ENCODE measurements at places on chromosomes 13 and 19.

GRCh38 chr13:51862957-51863356, 1.2 kb downstream of the CCDC70 start:
- no peak for DNase-seq

DNA sequence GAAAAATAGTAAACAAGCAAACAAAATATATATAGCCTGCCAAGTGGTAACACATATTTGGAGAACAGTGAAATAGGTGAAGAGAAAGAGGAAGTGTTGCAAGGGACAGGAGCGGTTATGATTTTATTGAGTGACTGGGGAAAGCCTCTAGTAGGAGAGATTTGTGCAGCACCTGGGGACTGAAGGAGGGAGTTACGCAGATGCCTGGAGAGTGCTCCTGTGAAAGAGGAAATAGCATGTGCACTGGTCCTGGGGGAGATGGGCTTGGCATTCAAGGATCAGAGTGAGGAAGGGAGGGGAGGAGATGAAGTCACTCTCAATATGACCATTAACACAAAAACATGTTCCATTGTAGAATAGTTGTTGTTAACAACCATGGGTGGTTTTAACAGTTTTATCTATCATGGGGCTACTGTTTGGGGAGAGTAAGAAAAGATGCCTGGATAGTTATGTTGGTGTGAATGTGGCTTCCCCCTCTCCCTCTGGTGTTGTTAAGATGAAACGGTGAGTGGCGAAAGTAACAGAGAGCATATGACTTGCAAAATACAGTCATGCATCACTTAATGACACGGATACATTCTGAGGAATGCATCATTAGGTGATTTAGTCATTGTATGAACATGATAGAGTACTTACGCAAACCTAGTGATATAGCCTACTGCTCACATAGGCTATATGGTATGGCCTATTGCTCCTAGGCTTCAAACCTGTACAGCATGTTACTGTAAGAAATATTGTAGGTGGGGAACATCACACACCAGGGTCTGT, 251.7 kb upstream of the ARGLU1 start:
- DNase-seq = no peak

DNA sequence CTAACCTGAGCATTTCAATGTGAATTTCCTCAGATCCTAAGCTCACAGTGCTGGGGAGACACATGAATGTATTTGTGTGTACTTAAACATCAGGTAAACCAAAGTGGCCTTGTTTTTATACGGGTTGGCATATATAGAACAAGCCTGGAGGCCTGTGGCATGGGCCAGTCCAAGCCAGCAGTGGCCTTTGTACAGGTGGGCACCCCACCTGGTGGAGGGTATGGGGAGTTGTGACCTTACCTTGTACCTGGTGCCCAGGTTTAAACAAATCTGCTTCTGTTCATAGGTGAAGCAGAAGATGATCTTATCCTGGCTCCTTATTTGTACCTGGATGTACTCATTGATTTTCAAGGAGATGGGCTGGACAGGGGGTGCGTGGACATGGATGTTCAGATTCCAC, 71.0 kb downstream of the ERICH6B start:
- no peak for DNase-seq

GRCh38 chr19:12064590-12065538, at the start of gene ZNF844:
Gene ZNF844 (plus strand): TSS chr19:12064731. CDS start chr19:12064874, 143 bp downstream.
- DNase-seq = peak; percentile 57

GRCh38 chr13:36857253-36857652, 38.2 kb downstream of the RFXAP start:
- DNase-seq = no peak

- DNase-seq = no peak
Observed at GRCh38 chr13:113116206-113116800, 6.3 kb upstream of the F10 start.

DNA sequence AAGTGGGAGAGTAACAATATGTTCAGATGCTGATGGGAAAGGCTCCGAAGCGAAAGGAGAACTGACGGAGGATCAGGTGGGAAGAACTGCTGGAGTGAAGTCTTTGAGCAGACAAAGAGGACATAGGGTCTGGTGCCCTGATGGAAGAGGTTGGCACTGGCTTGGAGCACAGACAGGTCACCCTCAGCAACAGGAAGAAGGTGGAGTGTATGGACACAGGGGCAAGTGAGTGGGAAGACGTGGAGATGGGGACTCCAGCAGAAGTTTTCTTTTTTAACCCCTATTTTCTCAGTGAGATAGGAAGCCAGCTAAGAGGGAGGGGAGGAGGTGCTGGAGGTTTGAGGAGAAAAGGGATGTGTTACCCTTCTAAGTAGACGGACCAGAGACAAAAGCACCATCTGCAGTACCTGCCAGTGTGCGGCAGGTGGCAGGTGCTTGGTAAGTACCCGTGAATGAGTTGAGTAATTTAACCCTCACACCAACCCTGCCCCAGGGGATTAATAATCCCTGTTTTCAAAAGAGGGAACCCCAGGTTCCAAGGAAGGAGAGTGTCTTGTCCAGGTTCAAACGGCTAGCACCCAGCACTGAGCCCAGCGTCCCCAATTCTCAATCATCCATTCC, 11.2 kb downstream of the HAS1 start:
- no peak for DNase-seq

DNA sequence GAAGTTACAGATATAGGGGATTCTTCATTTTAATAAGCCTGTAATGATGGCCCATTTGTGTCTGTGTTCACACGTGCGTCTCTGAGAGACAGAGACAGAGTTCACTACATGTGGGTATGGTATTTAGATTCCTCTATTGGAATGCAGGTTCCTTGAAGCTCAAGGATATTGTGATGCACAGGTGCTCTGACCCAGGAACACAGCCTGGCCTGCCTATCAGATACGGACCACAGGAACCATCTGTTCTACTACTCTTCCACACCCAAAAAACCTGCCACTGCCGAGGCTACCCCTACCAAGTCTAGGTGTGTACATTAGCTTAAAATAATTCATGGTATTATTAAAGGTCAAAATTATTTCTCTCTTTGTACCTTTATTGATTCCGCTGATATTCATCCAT, 289.2 kb downstream of the ATP8A2 start:
- DNase-seq = no peak

DNA sequence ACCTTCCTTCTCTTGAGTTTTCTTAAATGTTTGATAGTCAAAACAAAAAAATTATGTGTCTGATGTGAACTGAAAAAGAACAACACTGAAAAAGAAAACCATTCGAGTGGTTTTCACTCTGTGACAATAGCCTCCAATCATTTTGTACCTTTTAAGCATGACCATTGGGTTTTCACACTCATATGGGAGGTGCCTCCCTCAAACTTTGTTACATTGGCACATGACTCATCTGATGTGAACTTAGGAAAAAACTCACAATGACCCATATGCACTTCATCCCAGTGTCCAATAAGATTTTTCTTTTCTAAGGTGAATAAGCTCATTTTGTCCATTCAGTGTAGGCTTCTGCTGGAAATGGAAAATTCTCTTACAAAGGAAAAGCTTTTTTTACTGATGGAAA, 66.6 kb upstream of the XPO4 start:
- no peak for DNase-seq

DNA sequence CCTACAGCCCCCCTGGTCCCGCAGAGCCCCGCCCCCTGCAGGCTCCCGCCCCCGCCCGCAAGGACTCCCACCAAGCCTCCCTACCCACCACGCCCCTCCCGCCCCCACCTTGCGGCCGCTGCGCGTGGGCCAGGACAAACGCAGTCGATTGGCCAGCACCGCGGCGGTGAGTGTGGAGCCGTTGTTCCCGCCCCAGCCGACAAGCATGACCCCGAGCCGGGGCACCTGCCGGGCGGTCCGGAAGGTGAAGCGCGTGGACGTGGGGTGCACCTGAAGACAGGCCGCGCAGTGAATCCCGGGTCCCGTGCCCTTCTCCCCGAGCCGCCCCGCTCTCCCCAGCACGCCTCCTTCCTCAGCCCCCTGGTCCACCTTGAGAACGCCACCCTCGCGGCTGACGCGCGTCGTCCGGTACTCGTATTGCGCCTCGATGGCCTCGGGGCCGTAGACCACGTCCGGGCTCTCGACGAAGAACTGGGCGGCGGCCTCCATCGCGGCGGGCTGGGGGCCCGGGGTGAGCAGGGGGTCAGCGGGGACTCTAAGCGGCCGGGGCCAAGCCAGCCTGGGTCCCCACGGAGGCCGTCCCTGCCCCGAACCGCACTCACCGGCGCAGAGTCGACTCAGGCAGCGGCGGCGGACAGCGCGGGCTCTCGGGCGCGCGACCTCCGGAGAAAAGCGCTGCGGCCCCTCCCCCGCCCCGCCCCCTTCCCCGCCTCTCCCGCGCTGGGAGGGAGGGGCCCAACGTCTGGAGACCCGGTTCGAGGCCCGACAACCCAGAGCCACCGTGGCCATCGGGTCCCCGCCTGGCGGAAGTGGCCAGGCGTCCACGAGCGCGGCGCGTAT, at the start of gene ISYNA1:
Gene ISYNA1, minus strand, starts transcription at position 643 of the 840 bp plus-strand sequence. Its CDS starts 154 bp downstream, at position 489.
- no peak for DNase-seq

DNA sequence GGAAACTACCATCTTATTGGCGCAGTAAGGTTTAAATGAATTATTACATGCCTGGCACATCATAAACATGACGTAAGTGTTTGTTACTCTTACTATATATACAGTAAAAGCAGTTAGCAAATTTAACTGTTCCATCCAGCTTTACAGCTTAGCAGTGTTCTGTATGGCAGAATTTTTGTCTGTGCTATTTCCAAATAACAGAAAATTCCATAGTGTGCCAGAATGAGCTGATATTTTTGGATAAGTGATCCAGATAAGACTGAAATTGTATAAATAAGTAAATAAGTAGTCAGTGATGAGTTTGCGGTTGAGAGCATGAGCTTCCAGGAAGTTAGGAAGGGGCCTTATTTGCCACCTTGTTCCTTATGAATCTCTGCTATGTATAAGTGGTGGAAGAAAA, 236.5 kb upstream of the SLC10A2 start:
- DNase-seq = no peak

DNA sequence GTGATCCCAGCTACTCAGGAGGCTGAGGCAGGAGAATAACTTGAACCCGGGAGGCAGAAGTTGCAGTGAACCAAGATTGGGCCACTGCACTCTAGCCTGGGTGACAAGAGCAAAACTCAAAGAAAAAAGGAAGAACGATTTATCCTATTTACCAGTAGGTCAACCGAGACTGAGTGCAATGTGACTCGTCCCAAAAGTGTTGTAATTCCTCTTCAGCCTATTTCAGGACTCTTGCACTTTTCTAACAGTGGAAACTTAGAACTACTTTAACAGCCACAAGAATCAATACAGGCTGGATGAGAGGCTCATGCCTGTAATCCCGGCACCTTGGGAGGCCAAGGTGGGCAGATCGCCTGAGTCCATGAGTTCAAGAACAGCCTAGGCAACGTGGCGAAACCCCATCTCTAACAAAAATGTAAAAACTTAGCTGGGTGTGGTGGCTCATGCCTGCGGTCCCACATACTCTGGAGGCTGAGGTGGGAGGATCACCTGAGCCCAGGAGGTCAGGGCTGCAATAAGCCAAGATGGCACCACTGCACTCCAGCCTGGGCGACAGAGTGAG, 4.3 kb upstream of the NR1H2 start:
- no peak for DNase-seq
